ENCODE measurements at places on chromosomes 1 and 21.

DNA sequence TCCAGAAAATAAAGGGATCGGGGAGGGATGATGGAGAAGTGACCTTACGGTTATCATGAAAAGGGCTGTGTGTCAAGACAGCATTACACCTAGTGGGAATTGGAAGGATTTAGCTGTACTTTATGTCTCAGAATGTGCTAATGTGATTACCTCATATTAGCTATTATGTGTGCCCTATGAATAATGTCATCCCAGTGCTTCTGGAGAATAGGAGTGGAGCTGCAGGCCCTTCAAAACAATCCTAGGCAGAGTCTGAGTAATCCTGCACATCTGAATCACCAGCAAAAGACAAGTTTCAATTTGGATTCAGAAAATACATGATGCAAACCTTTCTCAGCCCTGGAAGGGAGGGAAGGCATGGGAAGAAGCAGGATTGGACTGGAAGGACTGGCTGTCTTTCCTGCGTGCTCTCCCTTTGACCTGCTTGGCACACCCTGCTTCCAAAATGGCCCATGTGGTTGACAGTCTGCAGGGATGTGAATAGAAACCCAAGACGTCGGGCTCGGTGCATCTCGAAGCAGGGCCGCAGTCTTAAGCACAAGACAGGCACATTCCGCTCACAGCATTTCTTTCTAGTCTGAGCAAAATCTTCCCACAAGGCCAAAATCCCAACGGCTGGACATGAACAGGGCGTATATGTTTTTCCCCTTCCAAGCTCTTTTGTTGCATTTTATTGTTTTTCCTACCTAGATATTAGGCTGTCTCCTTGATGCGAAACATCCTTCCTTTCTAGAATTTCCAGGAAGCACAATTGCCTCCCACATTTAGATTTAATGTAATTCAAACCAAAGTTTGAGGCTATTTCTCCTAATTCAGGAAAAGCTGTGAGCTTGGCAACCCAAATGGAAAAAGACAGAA lies 54.3 kb upstream of the TARBP1 start:
- no peak for DNase-seq

GRCh38 chr1:108884968-108885367 lies 8.2 kb downstream of the GPSM2 start:
- no peak for DNase-seq

GRCh38 chr1:109769330-109770078 lies 5.8 kb upstream of the EPS8L3 start:
- DNase-seq = no peak

- DNase-seq = no peak
Measured at GRCh38 chr1:96845464-96845863, 123.9 kb downstream of the PTBP2 start.

DNA sequence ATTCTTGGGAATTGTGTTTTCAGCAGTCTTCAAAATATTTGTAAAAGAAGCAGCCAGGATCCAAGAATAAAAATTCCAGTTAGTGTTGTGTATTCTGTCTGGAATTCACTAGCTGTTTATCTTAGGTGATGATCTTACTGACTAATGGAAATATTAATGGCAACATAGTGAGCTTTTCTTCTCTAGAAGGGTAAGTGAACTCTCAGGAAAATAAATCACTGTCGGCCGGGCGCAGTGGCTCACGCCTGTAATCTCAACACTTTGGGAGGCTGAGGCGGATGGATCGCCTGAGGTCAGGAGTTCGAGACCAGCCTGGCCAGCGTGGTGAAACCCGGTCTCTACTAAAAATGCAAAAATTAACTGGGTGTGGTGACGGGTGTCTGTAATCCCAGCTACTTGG lies 87.4 kb upstream of the KIF1B start:
- DNase-seq = no peak

All from NCI-H2081 (cell line).